ENCODE measurements at places on chromosomes 12 and 14.

DNA sequence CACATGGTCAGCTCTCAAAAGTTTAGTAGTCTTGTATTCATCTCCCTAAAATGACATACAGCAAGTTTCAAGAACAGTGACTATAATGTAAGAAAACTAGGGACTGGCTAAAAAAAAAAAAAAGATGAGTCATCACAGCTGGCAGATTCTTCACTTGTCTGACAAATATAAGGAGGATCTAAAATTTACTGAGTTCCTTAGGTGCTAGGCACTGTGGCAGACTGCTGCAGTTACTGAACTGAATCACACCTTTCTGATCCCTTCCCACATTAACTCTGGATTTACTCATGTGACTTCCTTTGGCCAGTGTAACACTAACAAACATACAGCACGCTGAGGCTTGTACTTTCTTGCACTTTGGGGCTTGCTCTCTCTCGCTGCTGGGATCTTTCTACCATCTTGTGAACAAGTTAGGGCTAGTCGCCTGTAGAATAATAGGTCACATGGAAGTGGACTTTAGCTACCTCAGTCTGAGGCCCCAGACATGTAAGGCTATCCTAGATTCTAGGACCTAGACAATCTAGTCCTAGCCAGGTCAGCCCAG is 32.1 kb downstream of the BAZ1A start:
- no peak for DNase-seq

- DNase-seq: no peak
Measured at GRCh38 chr14:89575386-89576061, 158.5 kb upstream of the FOXN3 start.

GRCh38 chr12:94678379-94678778 is 28.0 kb upstream of the TMCC3 start:
- no peak for DNase-seq

GRCh38 chr12:104314242-104314614 is 10.7 kb downstream of the EID3 start:
- DNase-seq: no peak

DNA sequence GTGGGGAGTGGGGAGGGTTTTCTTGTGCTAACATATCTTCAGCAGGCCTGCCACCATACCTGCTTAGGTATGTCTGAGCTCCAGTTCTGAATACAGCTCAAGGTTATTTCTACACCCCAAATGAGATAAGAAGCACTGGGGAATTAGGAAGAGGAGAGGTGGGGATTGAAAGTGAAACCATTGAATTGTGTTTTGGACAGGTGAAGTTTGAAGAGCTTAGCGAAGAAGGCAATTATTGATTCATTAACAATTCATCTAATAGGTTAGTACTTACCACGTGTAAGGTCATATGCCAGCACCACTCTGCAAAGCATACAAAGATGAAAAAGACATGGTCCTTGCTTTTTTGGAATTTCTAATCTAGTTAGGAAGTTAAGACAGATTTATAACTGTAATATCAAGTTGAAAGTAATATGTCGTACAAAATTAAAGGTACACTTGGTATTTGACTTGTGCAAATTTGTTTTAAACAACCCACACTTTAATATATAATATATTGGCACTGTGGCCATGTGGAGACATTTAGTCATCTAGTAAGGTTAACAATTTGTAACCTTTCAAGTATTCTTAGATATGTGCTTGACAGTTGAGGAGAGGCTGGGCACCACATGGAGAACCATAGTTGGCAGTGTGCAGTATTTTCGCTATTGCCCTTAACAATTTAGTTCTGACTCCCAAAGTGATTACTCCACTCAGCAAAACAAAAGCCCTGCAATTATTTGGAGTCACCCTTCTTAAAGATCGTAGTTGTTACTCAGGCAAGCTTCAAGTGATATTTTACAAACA is 3.6 kb downstream of the SMCO3 start:
- no peak for DNase-seq

GRCh38 chr12:3361146-3361545 is 129.9 kb upstream of the PRMT8 start:
- no peak for DNase-seq

- no peak for DNase-seq
Measured at GRCh38 chr14:94536836-94537235, 24.4 kb upstream of the SERPINA4 start.

DNA sequence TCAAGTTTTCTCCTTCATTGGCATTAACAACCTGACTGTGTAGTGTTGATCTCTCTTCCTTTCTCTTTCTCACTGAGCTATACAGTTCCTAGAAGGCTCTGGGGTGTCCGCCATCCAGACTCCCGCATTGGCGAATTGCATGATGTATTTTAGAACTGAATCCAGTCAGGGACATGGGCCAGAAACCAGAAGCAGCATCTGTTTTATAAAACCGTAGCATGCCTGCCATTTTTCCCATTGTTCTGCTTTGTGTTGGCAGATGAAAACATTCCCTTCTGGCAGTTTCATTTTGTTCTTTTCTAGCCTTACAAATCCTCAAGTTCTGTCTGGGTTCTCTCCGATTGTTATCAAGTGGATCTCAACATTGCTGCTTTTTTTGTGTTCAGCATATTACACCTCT is 268.3 kb upstream of the SEL1L start:
- DNase-seq: no peak

DNA sequence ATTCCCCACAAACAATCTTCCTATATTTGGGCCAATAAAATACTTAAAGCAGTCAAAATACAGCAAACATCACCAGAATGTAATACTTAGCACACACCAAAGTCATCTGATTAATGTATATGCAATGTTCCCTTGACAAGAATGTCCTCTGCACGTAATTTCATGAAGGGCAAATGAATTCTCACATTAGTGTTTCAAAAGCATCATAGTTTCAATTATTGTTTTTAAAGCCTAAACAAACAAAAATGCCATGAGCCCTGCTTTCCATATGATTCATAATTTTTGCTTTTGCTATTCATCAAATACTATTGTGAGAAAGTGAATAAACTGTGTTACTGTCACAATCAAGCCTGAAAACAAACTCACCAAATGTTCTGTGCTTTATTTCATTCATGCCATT is 156.0 kb downstream of the EPS8 start:
- no peak for DNase-seq

- DNase-seq: no peak
Measured at GRCh38 chr14:102325791-102326345, 6.3 kb downstream of the ZNF839 start.

GRCh38 chr12:14959463-14959862 is 1.9 kb downstream of the ARHGDIB start:
- no peak for DNase-seq

GRCh38 chr14:100330388-100330931 is 7.3 kb downstream of the SLC25A47 start:
- DNase-seq: no peak

DNA sequence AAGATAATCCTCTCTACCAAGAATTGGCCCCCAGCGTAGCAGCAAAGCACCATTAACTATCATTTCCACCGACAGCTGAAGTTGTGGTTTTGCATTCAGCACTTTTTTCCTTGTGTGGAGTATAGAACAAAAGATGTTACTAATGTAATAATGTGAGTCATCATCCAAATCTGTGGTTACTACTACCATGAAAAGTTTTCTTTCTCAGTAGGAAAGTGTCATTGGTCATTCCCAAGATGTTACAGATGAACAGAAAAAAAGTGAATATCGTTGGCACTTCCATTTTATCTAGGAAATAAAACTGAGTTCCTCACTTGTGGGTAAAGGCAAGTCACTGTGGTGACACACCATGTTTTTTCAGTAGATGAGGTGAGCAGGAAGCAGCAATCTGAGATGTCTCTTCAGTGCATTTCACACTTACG is 30.3 kb upstream of the IFNG start:
- no peak for DNase-seq

- DNase-seq: no peak
Measured at GRCh38 chr12:15522574-15523187, 200.4 kb downstream of the PTPRO start.

GRCh38 chr14:92589213-92589852 is 75.8 kb downstream of the RIN3 start:
- DNase-seq: no peak

DNA sequence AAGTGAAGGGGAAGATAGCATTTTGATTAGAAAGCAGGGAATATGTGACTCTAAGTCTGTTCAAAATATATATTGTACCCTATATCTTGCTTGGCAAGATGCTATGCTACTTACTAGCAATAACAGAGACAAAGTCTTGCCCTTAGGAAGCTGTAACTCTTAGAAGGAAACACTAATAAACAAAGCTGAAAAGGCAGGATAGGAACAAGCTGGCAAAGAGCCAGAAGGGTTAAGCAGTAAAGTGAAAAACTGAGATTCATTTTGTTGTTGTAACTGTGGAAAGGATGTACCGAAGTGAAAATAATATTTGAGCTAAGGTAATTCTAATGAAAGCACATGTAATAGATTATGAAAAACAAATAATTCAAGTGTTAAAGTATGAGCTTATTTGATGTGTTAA is 527.1 kb upstream of the FLRT2 start:
- DNase-seq: no peak

DNA sequence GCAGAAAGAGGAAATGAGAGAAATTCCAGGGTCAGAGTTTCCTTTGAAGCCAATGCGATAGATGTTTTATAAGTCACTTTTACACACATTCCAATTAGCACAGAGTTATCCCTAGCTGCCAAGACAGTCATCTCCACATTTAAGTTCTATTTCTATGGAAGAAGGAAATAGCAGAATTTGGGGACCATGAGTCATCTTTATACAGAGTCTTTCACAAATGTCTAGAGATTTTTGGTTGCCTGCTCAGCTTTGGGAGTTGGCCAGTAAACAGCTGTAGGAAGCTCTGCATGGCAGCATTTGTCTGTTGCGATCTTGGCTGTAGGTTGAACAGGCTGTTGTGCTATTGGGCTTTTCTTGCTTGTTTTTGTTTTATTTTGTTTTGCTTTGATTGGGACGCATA is 884.3 kb downstream of the GALC start:
- DNase-seq: no peak

DNA sequence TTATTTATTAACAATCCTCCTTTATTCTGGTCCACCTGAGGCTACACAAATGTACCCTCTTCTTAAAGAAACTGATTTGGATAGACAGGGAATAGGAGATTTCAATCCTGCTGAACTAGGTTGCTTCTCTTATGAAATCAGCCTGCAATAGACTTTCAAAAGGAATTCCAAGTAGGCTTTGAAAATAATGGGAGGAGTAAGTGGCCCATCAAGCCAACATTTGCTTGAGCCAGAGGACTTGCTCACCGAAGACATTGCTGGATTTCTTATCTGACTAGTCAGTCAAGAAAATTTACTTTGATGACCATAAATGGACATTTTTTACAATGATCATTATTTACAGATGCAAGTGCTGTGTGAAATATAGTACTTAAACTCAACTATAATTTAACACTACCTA is 82.8 kb upstream of the RASSF8 start:
- DNase-seq: no peak

- no peak for DNase-seq
Measured at GRCh38 chr12:131892711-131893604, 1.5 kb upstream of the ULK1 start.

GRCh38 chr14:72643317-72643801 is 250.5 kb downstream of the DPF3 start:
- DNase-seq: no peak

- DNase-seq: no peak
Measured at GRCh38 chr14:64953310-64953654, 10.7 kb upstream of the GPX2 start.

DNA sequence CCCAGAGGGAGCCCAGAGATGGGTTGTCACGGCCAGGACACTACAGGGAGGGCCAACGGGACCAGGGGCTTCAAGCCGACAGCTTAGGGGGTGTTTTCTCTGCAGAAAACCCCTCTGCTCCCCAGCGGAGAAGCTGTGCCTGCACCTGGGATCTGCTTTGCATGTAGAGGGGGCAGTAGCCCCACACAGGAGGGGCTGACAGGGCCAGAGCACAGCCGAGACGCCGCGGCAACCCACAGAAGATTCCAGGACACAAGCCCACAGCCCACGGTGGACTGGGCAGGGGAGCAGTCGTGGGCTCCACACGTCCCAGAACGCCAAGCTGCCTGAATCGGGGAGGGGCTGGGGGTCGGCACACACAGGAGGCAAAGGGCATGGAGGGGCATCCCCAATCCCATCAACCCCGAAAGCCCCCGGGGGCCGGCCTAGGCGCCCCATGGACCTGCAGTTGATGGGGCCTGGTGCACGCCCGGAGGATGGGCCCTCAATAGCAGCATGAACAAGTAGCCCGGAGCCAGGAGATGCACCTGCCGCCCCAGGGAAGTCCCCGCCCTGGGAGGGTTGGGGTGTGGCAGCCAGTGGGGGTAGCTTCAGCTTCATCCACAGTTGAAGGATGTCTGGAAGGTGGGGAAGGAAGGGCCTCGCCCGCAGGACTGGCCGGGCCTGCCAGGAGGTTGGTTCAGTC is 30.5 kb upstream of the TMEM179 start:
- DNase-seq: no peak

DNA sequence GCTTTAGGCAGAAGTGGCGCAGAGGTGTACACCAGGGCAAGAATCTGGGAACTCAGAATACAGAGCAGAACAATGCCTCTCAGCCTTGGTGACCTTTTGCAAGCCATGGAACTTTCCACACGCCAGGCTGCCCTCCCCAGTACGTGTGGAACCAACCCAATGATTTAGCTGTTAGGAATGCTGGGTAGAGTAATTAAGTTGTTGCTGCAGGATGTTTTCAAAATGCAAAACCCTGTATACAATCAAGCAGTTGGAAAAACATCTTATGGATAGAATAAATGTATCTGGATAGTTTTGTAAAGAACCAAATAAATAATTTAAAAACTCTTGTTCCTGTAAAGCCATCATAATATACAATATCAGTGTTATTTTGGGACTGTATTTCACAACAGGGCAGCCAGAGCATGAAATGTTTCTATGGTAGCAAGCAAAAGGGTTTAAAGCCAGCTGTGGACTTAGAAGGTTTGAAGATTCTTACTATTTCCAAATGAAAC is 19.4 kb downstream of the PPP1R36 start:
- no peak for DNase-seq

- no peak for DNase-seq
Measured at GRCh38 chr12:5965950-5966383, 20.9 kb upstream of the ANO2 start.

GRCh38 chr12:76384560-76384959 is 36.3 kb upstream of the BBS10 start:
- no peak for DNase-seq

DNA sequence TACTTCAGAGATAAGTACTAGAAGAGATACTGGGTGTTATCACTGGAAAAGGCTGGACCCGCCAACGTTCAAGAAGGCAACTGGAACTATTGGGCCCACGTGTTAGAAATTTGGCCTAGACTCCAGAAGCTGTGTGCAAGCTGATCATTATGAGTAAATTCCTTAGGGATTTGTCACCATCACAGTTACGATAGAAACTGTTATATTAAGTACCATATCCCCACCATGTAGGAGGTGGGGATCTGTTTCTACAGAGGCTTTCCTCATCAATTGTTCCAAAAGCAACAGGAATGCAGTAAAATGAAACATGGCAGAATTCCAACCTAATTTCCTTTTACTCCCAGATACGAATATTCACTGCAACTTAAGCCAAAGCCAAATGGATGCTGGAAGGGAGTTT is 170.7 kb downstream of the NOVA1 start:
- DNase-seq: no peak

DNA sequence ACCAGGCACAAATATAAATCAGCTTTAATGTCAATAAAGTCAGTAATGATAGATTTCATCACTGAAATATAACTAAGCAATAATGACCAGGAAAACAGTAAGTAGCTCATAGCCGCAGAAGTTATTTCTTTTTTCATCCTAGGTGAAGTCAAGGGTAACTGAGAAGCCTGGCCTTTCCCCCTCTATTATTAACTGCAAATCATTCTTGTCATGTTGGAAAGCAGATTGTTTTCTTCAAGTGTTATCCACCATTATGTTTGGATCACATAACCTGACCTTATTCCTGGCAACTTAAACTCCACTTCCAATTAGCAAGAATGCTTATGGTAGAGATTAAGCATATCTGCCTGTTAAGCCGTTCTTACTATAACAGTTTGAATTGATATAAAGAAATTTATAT is 603.4 kb upstream of the FOXG1 start:
- DNase-seq: no peak
